ENCODE measurements at places on chromosomes 7 and 10. TPM values are rescaled to one million over a fixed set of nuclear protein-coding genes. Genes with fewer than 3 reads are reported as not detected.

- peak; percentile 15 for DNase-seq
Measured at GRCh38 chr7:138295049-138295637, 164.9 kb upstream of the TRIM24 start.

The DRGX gene
- total RNA-seq = 0.37 TPM

- DNase-seq = peak; percentile 85
Measured at GRCh38 chr7:35003679-35004303, 33.5 kb downstream of the DPY19L1 start.

The STEAP1 gene
- total RNA-seq = 36.4 TPM

The BMPER gene
- total RNA-seq = 2.4 TPM

DNA sequence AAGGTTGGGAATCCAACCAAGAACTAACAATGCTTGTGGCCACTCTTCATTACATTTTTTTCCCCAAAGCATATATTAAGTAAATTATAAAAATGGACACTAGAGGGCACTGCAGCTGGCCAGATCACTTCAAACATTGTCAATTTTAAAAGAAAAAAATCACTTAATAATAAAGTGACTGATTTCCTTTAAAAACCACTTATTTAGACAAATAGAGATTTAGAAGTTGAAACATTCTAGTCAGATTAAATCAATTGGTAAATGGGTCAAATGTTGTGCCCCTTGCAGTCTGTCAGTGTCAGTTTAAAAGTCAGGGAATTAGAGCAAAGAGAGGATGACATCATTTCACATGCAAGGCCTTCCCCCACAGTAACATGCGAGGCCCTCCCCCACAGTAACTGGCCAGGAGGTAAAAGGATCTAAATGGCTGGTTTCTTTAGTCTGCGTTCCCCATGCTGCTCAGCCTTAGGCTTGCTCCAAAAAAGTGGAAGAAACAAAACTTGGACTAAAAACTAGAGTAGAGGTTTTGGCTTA is 177.9 kb downstream of the SKAP2 start:
- DNase-seq = no peak

The CPED1 gene
- total RNA-seq = 4.4 TPM

- DNase-seq = no peak
Measured at GRCh38 chr10:80462299-80462980, 8.3 kb downstream of the TSPAN14 start.

- DNase-seq = no peak
Measured at GRCh38 chr10:46538155-46538554, 18.3 kb downstream of the GPRIN2 start.

- no peak for DNase-seq
Measured at GRCh38 chr7:132472463-132473120, 103.7 kb downstream of the PLXNA4 start.

The NPY4R2 gene
- total RNA-seq = 8.1 TPM

The ARHGEF5 gene
- 52.2 TPM for total RNA-seq

DNA sequence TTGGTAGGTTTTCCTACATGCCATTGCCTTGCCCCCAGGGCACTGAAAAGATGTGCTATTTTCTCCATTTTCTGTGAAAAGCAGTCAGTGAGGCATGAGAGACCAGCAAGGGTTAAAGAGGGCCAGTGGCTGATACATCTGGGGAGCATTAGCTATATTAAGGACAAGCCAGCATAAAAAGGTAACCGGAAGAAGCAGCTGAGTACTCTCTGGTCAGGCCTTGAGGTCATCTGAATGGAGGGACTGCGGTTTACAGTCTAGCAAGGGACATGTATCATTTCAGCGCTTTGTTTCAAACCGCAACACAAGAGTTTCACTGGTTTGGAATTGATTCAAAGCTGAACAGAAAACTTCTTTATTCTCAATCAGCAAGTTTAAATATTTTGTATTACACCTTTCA is 120.4 kb downstream of the EPDR1 start:
- DNase-seq = no peak

- no peak for DNase-seq
Measured at GRCh38 chr10:108561649-108562048, 1361.7 kb downstream of the XPNPEP1 start.

DNA sequence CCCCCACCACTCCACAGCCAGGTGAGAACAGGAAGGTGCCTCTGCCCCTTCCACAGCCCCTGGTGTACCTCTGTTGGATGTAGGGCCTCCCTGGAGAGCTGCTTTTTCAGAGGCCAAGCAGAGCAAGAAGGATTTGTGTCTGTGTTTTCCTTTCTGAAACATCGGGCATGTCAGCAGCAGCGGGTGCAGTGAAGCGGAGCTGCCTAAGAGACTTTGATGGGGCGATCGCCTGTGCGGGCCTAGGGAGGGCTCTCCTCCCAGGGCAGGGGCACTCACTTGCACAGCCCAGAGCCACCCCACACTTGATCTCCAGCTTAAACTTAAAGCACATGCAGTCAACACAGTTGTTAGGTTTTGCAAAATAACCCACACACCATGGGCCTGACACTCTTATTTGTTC is 324.7 kb downstream of the ACTR3B start:
- DNase-seq = no peak

- DNase-seq = peak; percentile 89
Measured at GRCh38 chr10:102644646-102645387, 538 bp downstream of the TRIM8 start.

DNA sequence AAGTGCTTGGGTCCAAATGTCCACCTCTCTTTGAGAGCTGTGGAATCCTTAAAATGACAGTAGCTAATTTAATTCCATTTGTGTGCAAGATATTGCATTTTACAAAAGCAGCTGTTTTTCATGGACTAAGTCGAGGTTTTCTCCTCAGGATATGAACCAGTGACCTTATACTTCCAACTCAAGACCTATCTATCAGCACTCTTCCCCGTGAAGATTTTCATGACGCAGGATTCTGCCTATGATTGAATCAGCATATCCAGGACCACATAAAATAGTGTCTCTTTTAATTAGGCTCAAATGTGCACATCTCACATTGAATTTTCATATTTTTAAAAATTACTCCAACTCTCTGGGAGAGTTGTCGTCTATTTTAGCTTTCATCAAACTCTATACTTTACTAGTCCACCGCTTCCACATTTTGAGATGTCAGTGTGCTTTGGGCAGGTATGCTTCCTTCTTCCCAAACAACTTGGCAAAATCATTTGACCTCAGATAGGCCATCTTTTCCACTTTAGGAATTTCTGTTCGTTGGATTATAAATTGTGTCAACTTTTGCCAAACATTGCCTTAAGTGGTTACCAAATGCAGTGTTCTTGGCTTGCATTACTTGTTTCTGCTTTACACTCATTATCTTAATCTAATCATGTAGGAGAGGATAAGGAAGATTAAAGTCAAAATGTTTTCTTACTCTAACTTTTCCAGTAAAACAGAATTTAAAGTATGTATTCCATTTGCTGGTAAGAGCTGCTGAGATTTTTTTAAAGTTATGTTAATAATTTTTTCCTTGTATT is 39.4 kb downstream of the SEMA3A start:
- DNase-seq = no peak

DNA sequence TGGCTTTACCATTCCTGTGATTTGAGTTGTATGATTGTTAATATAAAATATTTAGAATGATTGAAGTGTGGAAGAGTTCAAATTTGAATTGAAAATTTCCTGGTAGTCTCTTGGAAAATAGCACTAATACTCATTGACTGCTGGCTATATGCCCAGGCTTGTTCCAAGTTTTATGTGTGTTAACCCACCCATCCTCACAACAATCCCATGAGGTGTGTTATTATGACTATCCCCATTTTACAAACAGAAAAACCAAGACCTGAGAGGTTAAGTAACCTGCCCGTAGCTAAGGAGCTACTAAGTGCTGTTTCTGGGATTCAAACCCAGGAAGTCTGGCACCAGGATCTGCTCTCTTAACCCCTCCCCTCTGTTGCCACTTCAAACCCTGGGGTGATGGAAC is 213.9 kb downstream of the CREB5 start:
- DNase-seq = no peak

DNA sequence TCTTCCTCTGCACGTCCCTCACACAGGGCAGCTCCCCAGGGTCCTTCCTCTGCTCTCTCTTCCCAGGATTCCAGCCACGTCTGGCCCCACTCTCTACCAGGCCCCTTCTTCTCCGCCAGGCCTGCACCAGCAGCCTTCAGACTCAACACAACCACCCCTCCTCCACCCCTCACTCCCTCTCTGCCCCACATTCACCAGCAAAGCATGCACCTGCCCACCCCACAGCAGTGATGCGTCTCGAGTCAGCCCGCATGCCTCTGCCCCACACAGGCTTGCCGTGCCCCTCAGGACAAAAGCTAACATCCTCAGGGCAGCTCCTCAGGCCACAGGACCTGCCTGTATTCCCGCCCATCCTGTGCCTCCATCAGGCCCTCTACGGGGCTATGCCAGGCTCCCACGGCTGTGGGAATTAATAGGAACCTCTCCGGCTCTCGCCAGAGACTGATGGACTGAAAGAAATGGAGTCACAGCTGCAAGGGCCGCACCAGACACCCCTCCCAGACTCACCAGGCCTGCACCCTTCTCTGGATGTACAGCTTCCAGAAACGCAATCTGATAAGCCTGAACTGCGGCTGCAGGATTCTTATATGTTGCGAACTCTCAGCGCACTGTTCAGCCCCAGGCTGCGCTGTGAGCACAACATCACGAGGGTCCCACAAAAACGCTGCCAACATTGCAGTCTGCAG is 100.1 kb downstream of the CYTH3 start:
- no peak for DNase-seq

DNA sequence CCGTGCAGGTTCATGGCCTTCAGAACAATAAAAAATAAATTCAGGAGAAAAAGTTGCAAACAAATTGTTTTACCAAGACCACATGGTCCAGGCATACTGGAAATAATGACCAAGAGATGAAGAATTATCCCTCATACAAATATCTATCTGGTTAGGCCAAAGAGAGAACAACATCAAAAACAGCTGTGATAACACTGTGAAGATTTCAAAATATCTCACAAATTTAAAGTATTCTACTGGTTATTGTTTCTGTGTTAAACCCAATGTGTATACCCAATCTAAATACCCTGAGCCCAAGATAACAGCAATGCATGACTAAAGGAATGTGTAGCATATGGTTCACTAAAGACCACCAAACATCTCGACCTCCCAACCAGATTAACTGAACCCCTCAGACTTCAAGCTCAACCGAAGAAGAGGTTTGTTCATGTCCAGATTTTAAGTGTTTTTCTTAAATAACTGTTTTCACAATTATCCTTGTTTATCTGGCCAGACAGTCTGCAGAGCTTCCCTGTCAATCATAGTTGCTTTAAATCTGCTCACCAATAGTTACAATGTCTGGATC is 10.9 kb downstream of the OR9A2 start:
- no peak for DNase-seq

GRCh38 chr10:85594239-85594638 is 772.4 kb downstream of the GRID1 start:
- no peak for DNase-seq

- DNase-seq = no peak
Measured at GRCh38 chr7:50479743-50480517, 29.8 kb upstream of the FIGNL1 start.

The WEE2 gene
- not detected for total RNA-seq

DNA sequence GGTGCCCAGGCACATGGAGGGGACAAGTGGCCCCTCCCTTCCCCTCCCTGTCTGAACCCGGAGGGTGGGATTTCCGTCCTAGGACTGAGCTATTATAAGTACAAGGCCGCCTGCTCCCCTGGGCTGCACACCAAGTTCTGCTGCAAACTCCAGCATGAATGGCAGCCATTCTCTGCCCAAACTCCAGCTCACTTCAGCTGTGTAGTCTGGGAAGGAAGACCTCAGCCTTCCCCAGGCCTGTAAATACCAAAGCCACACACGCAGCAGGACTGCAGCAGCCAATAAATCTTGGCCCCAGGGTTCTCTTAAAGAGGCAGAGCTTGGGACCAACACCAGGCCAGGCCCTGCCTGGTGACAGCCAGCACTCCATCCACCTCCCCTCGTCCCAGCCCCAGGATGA is 291.3 kb upstream of the ZMIZ1 start:
- peak; percentile 23 for DNase-seq

GRCh38 chr10:14171336-14171735 is 159.4 kb downstream of the FRMD4A start:
- no peak for DNase-seq

The ELMO1 gene
- total RNA-seq = 24.6 TPM

DNA sequence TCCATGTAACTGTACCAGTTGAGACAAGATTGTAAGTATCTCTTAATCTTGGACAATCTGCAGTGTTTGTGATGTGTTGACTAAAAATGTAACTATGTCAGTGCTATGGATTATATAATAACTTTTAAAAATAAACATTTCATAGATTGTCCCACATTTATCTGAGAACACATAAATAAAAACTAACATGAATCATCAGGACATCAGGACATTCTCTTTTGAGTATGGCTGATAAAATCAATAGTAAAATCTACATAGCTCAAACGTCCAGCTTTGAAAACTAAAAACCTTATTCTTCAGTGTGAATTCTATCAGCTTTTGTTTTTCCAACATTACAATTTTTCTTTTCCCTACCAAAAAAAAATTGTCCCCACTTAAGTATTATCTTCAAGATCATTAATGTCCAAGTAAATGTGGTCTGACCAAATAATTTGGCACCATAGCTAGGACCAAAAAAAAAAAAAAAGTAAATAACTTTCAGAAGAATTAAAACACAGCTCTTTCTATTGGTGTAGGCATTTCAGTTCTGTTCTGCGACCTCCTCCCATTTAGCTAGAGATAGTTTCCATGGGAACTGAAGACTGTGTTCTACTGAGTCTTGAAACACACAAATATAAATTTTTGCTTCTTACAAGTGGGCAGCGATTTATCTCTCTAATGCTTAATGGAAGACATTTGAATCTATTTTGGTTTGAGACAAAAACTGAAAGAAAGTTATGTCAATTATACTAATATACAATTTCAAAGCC is 123.0 kb upstream of the SGCE start:
- no peak for DNase-seq

- DNase-seq = no peak
Measured at GRCh38 chr7:6571160-6571779, 6.0 kb upstream of the ZDHHC4 start.

The ODAD2 gene
- total RNA-seq = not detected

GRCh38 chr10:129871966-129872365 is 92.1 kb downstream of the EBF3 start:
- DNase-seq = no peak

- DNase-seq = no peak
Measured at GRCh38 chr7:27997188-27997707, 183.3 kb downstream of the JAZF1 start.

The METTL27 gene
- 29.5 TPM for total RNA-seq

DNA sequence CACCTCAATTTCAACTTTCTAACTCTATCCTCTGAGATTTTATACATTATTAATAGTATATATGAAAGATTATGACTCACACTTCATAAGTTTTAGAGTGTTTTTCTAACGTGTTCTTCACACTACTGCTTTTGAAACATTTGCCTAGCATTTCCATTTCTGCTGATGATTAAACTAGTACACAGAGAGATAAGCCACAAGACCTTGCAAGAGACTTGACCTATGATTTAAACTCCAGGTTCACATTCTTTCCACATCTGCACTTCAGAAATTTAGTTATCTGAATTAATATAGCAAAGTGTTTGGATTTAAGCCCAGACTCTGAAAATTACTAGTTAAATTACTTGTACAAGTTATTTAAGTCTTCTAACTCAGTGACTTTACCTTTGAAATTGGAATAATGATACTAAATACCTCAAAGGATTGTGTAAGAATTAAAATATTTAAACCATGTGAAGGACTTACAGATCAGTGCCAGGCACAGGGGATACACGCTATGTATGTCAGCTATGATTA is 66.6 kb downstream of the PCLO start:
- no peak for DNase-seq
